Activated CD4-positive, CD25-positive, alpha-beta regulatory T cell treated with anti-CD3 and anti-CD28 coated beads, Interleukin-2, amount 50 U/mL, for 72 hours (primary cell): ENCODE measurements at places on chromosomes 1 and 21.

DNA sequence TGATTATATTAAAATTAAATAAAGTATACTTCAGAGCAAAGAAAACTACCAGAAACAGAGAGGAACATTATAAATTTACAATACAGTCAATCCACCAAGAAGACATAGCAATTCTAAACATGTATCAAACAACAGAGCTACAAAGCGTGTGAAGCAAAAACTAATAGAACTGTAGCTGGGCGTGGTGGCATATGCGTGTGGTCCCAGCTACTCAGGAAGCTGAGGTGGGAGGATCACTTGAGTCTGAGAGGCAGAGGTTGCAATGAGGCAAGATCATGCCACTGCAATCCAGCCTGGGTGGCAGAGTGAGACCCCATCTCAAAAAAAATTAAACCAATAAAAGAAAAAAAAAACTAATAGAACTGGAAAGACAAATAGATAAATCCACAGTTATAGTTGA, 12.3 kb downstream of the CCDC185 start:
- DNase-seq = no peak

DNA sequence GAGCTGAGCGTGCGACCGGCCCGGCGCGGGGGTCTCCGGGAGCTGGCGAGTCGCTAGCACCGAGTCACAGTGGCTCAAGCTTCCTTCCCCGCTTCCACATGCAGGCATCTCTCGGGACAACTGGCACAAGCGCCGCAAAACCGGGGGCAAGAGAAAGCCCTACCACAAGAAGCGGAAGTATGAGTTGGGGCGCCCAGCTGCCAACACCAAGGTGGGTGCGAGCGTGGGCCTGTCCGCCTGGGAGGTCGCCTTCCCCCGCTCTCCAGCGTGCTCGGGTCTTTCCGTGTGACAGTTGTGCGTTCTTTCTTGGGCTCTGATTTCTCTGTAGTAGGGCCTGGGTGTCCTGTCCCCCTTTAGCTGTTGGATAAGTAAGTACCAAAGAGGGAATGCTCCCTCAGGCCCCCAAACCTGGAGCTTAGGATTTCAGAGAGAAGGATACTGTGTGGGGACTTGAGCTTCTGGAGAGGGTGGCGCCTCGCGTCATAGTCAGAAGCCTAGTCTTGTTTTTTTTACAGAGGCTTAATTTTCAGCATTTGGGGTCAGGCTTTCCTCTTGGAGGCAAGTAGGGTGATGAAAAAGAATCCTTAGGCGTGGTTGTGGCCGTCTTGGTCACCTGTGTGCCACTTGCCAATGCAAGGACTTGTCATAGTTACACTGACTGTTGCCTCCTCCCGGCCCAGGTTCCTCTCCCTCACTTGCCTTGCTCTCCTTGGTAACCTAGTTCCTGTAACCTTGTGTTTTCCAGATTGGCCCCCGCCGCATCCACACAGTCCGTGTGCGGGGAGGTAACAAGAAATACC, 790 bp downstream of the RPS8 start:
- no peak for DNase-seq

GRCh38 chr21:41139275-41139674, 28.7 kb upstream of the BACE2 start:
- DNase-seq = no peak

DNA sequence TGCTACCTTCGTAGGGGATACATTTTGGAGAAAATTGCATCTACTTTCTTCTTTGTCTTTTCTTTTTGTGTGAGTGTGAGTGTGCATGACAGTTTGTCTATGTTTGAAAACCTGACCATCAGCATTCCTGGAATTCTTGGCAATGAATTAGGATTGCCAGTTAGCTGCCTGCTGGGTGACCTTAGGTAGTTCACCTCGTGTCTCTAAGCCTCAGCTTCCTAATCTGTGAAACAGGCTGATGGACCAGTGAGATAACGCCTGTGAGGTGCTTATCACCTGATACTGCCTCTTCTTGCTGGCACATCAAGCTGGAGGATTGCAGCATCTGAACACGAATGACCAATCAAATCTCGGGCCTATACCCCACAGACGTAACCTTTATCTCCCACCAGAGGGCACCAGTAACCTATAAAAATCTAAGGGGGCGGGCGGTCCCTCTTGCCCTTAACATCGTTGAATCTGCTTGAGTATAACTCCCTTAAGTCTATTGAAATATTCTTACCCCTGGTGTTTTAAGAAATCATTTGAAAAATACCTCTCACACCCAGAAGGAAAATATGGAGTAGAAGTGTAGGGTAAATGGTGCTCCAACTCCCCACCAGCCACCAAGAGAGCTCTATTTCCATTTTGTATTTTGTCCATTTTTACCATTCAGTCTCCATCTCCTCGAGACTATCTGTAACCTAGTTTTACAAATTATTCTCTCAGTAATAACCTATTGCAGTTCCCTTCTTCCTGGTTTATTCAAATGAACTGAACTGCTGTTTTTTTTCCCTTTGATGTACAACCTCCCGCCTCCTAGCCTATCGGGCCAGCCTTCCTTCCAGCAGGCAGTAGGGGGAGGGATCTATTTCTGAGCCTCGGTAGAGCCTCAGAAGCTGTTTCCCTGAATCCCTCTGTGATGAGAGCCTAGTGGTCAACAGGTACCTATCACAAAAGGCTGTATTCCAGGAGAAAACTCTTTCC, 49.7 kb downstream of the MDM4 start:
- DNase-seq = no peak

- DNase-seq = no peak
These were observed 433.1 kb downstream of the NPHP4 start for GRCh38 chr1:5559078-5559477.

DNA sequence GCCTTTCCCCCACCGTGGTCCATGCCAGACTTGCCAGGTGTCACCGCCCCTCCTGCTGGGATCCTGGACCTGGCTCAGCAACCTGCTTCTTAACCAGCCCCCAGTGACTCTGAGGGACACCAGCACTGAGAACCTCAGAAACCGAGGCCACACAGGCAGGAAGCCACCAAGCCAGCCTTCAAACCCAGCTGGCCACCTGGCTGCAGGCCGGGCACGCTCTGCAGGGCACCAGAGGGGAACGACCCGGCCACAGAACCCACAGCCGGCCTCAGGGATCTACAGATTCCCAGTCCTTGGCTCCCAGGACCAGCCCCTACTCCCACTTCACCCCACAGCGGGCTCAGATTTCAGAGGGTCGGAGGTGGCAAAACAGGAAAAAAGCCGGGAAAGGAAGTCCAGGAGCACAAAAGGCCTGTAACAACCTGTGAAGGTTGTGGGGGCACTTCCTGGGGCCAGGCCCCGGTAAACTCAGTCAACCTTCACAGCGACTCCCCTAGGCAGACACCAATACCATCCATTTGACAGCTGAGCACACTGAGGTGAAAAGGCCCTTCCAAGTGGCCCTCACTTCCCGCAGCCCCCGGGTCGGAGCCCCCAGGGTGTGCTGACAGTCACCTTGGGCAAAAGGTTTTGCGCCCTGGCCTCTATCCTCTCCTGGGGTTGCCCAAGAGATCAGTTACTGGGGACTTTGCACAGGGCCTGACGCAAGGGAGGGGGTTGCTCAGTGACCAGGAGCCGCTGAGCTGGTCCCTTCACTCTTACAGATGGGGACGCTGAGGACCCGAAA, 14.1 kb downstream of the RUNX3 start:
- DNase-seq = no peak

DNA sequence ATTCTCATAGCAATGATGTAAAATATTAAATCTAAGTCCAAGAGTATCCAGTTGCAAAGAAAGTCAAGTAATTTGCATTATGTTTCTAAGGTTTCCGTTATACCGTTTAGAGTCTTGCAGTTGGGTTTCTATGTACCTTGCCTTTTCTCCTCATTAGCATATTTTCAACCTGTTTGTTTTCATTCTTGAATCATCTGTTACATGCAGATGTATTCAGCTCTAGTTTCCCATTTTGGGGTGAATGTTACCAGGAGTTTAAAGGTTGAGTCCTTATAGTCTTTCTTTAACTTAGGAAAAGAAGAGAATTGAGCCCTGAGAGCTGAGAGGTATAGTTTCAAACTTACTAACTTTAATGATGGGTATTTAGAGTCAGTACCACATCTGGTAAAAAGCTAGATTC, 139.9 kb downstream of the NFIA start:
- DNase-seq = no peak

GRCh38 chr1:232932486-232933425, 17.7 kb upstream of the NTPCR start:
- no peak for DNase-seq

- DNase-seq = no peak
These were observed 87.4 kb upstream of the C1orf21 start for GRCh38 chr1:184299406-184299790.
